Activated T-cell treated with anti-CD3 and anti-CD28 coated beads, Interleukin-2, amount 50 U/mL, for 48 hours (primary cell): ENCODE measurements at places on chromosomes 6 and 20.
A peak's percentile ranks its signal among the peaks of the same experiment; 100 is the strongest.

DNA sequence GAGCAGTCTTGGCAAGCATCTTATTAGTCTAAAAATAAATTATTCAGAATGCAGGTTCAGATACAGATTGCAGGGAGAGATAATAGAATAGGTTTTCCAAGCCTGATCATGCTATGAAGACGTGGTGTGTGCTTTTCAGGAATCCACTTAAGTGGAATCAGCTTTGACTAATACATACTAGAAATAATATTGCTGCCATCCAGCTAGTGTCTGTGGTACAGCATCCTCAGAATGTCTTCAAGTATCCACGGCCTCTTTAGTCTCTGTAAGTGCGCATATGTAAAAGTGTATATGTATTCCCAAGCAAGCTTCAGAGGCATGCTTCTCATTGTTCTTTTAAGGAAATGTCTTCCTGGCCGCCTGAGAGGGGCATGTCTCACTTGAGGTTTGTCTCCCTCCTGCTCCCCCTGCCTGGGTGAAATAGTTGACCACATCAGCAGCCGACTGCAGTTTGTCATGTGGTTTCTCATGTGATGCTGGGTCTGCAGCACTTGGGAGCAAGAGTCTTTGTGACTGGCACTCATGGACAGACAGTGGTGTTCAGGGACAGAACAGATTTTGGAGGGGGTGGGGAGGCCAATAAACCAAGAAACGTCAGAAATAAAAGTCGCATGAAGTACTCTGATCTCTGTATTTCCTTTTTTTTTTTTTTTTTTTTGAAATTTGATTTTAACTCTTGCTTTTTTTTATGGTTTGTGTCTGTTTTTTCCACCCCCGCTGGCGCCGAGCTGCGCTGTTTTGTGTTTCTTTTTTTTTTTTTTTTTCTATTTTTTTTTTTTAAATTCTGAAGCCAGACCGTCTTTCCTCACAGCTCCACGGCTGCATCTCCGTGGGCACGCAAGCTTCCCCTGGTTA lies 150.8 kb downstream of the PRL start:
- DNase-seq: no peak

DNA sequence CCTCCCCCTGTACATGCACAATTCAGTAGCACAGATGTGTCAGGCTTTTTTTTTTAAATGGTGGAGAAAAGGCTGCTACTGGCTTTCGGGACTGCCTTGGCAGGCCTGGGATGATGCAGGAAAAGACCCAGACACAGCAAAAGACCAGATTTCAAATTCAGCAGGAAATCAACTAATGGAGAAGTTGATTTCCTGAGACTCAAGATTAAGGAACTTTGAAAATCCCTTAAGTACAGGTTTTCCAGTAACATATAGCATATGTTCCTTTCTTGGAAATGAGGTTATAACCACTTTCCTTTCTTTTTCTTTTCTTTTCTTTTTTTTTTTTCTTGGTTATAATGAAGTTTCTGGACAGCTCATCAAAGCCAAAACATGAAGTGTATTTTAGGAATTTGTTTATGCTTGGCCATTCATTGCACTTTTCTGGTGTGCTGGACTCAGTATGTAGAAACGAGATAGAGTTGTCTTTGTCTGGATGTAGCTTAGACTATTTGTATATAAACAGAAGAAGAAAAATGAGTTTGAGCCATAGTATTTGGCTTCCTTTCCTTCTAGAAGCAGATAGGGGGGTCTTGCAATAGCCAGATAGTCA lies 119.4 kb downstream of the SASH1 start:
- no peak for DNase-seq

- DNase-seq: no peak
Observed at GRCh38 chr20:63274381-63275228, 2.0 kb downstream of the ARFGAP1 start.

DNA sequence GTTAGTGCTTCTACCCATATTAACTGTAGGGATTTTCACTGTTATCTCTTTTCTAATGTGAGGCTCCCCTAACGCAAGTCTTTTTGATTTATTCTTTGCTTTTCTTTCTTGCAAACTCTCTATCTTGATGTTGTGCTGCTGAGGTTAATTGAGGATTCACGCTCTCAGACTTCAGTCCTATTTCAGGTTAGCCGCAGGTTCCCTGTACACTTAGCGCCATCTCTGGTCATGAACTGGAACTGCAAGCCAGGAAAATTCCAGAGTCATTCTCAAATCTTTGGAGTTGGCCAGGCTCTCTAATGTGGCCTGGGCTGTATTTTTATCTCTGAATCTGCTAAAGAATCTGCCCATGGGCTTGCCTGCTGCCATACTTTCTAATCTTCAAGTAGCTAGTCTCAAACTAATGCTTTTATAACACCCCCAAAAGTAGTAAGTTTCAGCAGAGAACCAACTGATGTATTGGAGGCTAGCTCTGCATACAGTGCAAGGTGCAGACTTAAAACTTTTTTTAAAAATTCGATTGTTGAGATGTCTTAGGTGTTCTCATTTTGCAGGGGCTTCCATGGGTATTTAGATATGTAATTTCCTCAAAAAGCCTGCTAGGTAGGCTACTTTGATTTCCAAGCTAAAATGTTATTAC lies 91.1 kb upstream of the OPRM1 start:
- DNase-seq: no peak

GRCh38 chr6:4775494-4776130 lies 592 bp upstream of the CDYL start:
- peak; percentile 75 for DNase-seq

- no peak for DNase-seq
Observed at GRCh38 chr20:32312718-32313424, 35.4 kb downstream of the KIF3B start.

GRCh38 chr6:160132297-160132637 lies 10.7 kb downstream of the SLC22A1 start:
- no peak for DNase-seq

GRCh38 chr6:44771647-44772415 lies 384.3 kb downstream of the CDC5L start:
- DNase-seq: no peak

- no peak for DNase-seq
Observed at GRCh38 chr6:3894590-3895311, 45.6 kb downstream of the FAM50B start.

- no peak for DNase-seq
Observed at GRCh38 chr6:13674533-13675190, 37.0 kb downstream of the RANBP9 start.

GRCh38 chr6:25991785-25992412 lies 29.3 kb downstream of the TRIM38 start:
- peak; percentile 61 for DNase-seq

DNA sequence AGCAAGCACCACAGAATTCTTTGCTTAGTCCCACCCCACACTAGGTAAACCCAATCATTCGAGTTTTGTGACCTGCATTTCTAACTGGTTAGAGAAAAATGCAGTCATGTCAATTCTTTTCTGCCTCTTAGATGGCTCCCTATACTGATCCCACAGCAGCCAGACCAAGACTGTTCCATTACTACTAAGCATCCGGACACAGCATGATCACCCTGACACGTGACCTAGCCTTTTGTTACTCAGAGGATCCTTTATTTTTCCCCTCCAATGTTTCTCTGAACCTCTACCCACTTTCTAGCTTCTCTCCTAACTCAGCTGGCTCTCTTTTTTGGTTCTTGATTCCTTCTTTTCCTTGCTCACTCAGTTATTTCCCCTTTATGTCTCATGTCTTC lies 87.9 kb downstream of the PDE10A start:
- no peak for DNase-seq

GRCh38 chr6:25717866-25718740 lies 36.4 kb upstream of the SLC17A4 start:
- DNase-seq: no peak

- no peak for DNase-seq
Observed at GRCh38 chr20:37243937-37244571, 17.6 kb downstream of the GHRH start.

GRCh38 chr6:153096792-153097191 lies 34.3 kb downstream of the RGS17 start:
- DNase-seq: no peak

DNA sequence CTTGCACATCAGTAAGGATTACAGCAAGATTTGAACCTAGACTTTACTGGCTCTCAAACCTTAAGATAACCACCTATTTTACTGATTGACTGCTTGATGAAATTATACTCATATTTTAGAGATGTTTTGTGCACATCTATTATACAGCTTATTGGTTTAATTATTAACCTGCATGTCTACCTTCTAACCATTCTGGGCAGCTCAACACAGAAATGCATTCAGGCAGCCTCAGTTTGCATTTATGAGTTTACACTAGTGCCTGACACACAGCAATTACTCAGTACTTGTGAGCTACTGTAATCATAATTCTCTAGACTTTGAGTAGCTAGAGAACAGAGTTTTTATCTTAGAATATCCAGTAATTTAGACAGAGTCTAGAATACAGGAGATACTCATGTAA lies 273.9 kb upstream of the THEMIS start:
- no peak for DNase-seq

DNA sequence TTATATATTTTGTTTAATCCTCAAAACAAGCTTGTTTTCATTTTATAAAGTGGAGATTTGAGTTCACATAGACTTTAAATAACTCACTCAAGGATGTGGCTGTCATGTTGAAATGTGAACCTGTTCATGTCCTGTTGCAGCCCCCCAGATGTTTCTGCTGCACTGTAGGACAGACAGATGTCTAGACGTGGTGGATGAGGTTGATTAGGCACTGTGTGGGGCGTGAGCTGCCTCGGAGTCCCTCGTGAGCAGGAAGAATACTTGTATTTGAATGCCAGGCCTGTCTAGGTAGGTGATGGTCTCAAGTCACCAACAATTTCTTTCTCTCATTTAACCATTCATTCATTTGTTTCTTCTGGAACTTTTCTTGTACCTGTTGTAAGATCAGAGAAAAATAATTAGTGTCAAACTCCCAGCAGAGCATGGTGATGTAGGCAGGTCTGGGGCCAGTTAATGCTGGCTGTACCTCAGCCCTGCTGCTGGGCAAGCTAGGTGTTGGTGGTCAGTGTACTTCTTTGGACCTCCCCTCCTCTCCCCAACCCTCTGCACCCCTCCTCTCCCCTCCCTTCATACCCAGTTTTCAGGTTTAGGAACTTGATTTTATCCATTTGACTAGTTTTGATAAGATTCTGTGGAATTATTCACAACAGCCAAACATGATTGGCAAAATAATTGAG lies 34.0 kb downstream of the AFDN start:
- no peak for DNase-seq

DNA sequence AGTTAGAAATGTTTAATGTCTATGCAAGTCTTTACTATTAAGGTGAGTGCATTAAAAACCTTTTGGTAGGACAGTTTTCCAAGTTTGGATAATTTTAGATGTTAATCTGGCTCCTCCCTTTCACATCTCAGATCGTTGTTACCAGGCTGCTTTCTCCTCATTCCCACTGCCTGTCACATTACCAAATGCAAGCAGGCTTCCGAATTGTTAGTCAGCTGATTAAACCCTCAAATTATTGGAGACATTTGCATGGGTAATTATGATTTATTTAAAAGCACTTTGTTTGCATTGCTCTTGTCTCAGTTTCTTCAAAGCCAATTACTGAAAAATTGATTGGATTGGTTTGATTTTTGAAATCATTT lies 816.5 kb downstream of the KIF16B start:
- DNase-seq: no peak

DNA sequence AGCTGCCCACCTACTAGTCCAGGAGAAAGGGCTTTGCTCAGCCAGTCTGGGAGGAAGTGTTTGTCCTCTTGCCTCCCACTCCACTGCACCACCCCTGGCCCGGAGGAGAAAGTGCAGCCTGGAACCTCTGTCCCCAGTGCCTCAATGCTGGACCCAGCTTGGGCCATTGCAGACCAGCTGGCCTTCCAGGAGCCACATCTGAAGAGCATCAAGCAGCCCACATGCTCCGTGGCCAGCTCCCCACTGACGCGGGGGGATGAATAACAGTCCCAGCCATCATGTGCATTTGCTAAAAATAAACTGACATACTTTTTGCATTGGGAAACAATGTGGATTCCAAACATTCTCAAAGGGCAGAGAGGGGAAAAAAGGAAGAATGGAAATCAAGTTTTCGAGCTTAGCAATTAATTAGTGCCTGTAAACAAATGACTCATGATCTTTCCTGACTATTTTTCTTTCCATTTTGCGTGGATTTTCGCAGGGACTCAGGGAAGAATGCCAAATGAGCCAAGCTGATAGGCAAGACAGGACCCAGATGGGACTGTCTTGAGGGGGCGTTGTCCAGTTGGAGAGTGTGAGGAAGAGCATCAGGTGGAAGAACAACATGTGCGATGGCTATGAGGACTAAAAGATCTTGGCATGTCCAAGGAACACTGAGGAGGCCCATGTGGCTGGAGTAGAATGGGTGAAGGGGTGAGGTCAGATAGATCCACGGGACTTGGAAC lies 34.1 kb downstream of the CEBPB start:
- no peak for DNase-seq
